ENCODE measurements at places on chromosomes 6 and 20.

- no peak for DNase-seq
Observed at GRCh38 chr20:46099491-46100287, 9.9 kb upstream of the NCOA5 start.

GRCh38 chr6:107820338-107821261, 3.5 kb downstream of the SCML4 start:
- peak; percentile 36 for DNase-seq

GRCh38 chr6:99366852-99367251, 17.4 kb upstream of the FAXC start:
- DNase-seq, result no peak

- DNase-seq, result no peak
Observed at GRCh38 chr20:58670102-58670501, 19.0 kb downstream of the STX16 start.

DNA sequence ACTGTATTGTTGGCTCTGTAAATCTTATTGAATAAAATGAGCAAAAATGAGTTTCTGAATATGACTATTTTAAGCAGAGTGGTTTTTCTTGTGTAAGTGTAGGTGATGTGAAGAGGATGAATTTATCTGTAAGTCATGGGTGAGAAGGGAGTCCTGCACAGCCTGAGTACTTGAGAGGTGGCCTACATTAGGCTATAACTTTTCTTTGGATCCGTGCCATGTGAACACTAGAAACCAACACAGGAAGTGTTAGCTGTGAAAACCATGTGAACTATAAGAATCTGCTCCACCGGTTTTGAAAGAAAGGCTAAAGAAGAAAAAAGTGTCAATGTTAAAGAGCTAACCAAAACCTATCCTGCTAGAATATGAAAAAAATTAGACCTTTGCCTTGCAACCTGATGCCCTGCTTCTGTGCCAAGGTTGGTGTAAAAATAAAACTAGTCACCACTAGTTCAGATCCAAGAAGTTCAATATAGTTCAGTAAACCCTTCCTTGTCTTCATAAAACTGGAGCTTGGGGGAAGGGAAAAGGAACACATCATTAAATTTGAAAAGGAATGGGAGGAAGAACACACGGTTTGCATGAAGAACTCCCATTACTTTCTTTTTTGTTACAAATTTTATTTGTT, 21.3 kb downstream of the PLCB1 start:
- no peak for DNase-seq

DNA sequence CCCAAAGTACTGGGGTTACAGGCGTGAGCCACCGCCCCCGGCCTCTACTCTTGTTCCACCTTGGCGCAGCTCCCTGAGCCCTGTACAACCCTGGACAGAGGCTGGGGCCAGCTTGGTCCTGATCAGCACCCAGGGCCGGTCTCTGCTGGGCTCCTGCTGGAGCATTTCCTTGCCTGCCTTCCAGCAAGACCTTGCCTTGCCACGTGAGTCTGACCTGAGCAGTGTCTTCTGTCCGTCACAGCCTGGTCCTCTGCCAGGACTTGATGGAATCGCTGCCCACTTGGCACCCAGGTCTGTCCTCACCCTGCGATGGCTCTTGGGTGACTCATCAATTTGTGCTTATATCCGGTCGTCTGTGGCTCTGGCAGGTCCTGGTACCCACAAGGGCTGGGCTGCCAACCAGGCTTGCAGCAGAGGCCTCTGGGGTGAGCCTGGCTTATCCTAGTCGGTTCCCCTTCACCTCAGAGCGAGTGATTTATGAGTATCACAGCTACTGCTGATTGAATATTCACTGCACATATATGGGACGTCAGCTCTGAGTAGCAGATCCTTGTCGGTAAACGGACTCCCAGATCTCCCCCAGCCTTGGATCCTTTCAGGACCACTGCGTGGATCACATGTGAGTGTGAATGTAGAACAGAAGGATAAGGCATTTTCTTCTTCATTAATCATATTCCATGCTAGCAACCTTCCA, 10.1 kb upstream of the SULF2 start:
- peak; percentile 42 for DNase-seq

- no peak for DNase-seq
Observed at GRCh38 chr20:1674361-1674760, 16.8 kb upstream of the SIRPG start.

GRCh38 chr20:63027922-63028389, 21.2 kb upstream of the BHLHE23 start:
- peak; percentile 14 for DNase-seq

- DNase-seq, result no peak
Observed at GRCh38 chr6:108796875-108797274, 51.3 kb upstream of the ARMC2 start.

- no peak for DNase-seq
Observed at GRCh38 chr6:13943943-13944342, 19.2 kb downstream of the RNF182 start.

- no peak for DNase-seq
Observed at GRCh38 chr20:42111349-42111748, 493.2 kb upstream of the CHD6 start.

- no peak for DNase-seq
Observed at GRCh38 chr6:100719883-100720682, 161.0 kb downstream of the ASCC3 start.

GRCh38 chr6:105791179-105791578, 295.0 kb upstream of the PRDM1 start:
- DNase-seq, result no peak

GRCh38 chr6:31247813-31248212, 24.1 kb downstream of the HLA-C start:
- DNase-seq, result no peak

DNA sequence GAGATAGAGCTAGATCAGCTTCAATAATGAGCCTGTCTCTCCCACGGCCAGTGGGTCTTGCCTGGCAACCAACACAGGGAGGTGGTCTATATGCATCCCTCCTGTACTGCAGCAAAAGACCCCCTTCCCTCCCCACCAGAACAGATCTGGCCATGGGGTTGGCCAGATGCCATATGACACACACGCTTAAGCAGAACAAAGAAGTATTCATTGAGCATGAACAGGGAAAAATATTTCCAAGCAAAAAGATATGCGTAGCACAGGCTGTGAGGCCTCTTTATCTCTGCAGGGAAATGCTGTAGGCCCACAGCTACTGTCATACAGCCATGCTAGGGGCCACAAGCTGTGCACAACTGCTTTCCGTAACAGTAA, 73.4 kb upstream of the NRSN1 start:
- DNase-seq, result no peak

- DNase-seq, result no peak
Observed at GRCh38 chr20:46267108-46268105, 40.9 kb downstream of the CDH22 start.

- no peak for DNase-seq
Observed at GRCh38 chr6:41559655-41560427, 13.7 kb downstream of the FOXP4 start.

GRCh38 chr20:62808211-62808865, 3.7 kb downstream of the OGFR start:
- DNase-seq, result peak; percentile 66

- no peak for DNase-seq
Observed at GRCh38 chr20:513429-513828, 30.2 kb downstream of the CSNK2A1 start.

- no peak for DNase-seq
Observed at GRCh38 chr20:34579979-34580940, 21.7 kb downstream of the MAP1LC3A start.

Data from left cardiac atrium (tissue), 4 donors.